ENCODE measurements at places on chromosomes 12 and 14.

DNA sequence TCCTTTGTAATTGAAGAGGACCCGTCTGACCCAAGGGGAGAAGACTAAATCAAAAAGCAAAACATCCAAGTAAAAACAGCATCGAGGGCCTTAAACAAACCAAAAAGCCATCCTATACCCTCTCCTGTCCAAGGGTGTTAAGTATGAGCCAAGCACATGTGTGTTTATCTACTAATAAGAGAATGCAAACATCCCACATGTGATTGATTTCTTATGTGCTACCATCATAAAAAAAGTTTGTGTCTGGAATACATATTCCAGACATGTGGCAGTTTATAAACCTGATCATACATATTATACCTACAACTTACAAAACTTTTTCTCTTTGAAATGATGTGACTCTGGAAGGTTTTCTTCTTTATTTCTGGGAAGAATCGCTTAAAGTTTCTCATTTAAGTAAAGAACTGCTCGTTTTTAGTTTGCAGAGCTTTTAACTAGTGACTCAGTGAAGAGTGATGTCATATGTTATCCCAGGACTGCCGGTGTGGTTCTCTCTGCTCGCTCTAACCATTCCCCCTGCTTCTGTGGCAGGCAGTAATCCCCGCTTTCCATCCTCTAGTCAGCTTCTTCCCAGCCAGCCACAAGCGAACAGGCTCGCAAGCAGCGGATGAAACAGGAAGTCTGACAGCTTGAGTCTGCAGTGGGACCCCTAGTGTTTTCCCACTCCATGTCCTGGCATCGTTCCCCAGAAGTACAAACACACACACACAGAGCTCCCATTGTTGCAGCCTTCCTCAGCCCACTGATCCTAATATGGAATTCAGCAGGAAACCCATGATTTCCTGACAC, 431 bp upstream of the RHOJ start:
- peak; percentile 74 for DNase-seq

GRCh38 chr14:84674636-84675035, 855.3 kb upstream of the FLRT2 start:
- no peak for DNase-seq

DNA sequence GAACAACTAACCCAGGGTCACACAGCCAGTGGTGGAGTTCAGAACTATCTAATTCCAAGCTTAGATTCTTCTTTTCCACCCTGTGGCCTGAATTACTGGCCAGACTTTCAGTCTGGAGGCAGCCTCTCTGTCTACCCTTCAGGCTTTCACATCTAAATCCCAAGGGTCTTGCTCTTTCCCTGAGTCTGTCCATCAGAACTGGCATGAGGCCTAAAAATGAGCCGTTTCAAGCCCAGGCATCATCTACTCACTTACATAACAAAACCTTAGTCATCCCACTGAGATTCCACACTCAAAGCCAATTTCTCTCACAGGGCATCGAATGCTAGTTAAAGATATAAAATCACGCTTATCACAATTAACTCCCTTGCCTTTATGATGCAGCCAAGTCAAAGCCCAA, 1.3 kb upstream of the PTGDR start:
- no peak for DNase-seq

DNA sequence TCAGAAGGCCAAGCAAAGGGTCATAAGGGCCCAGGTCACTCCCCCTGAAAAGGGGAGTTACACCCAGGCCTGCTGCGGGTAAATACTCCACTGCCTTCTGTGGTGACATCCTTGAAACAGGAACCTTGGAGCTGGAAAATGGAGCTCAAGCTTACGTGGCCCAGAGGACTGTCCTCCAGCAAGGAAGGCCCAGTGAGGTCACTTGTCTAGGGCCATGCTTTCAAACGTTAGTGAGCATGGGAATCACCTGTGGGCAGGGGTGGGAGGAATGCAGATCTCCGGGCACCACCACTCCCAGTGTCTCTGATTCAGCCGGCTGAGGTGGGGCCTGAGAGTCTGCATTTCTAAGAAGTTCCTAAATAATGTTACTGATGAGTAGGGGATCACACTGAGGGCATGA, 140.5 kb upstream of the CCND2 start:
- DNase-seq = no peak

- peak; percentile 87 for DNase-seq
Measured at GRCh38 chr12:108240027-108240785, 98.9 kb downstream of the CMKLR1 start.

DNA sequence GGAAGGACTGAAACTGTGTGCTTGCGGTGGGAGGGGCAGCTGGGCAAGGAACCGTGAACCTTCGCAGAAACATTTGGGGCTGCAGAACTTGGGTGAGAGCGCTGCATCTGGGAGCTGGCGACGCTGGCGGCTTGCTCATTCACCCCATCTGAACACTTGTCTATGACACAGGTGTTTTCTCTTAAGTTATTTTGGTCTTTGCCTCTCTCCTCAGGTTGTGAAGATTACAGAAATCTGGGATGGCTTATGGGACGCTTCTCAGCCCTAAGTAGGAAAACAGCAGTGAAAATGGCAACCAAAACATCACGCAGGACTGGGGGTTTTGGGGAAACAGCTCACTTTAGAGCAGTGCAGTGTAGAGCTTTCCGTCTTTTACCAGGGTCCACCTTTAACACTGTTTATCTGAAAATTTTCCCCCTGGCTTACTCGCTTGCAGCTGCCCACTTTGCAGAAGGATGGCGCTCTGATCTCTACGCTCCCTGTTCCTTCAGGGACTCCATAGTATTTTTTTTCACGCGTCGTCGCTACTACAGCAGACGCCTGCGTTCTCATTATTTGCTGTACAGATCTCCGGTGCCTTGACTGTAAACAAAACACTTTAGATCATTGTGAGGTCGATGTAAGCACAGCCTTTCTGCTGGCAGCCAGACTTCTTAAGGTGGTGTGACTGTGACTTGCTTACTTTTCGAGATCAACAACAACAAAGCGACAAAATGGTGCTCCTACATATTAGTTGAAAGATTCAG, 2.7 kb upstream of the CDKN1B start:
- peak; percentile 59 for DNase-seq

- no peak for DNase-seq
Measured at GRCh38 chr12:113514602-113515001, 42.9 kb upstream of the LHX5 start.

DNA sequence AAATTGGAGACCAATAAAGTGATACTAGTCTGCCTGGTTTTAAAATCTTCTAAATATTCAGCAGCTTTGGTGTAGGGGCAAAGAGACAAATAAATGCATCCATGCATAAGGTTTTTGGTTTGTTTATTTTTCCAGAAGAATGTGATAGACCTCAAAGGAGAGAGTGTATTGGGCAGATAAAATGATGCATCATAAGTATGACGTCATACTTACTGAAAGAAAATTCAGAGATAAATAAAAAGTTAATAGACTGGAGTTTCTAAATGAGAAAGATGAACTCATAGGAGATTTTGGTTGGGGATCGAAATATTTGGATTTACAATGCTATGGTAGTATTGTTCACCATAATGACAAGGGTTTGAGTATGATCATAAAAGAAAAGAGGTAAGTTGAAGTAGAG, 10.2 kb downstream of the SYT10 start:
- no peak for DNase-seq

GRCh38 chr14:81219759-81220579, 790 bp downstream of the GTF2A1 start:
- DNase-seq = no peak

GRCh38 chr14:99242816-99243721, 28.9 kb downstream of the BCL11B start:
- no peak for DNase-seq

DNA sequence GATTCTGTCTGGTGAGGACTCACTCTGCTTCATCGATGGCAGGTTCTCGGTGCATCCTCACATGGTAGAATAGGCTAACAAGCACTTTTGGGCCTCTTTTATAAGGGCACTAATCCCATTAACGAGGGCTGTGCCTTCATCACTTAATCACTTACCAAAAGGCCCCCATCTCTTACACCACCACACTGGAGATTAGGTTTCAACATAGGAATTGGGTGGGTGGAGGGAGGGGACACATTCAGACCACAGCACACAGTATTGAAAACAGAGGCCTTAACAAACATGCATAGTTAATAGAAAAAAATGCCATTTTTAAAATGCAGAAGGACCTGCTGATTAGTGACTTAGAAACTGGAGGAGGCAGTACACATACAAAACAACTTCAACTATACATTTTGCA, 61.6 kb downstream of the SPPL3 start:
- no peak for DNase-seq

GRCh38 chr12:87160848-87161601, 868.2 kb downstream of the C12orf50 start:
- no peak for DNase-seq

DNA sequence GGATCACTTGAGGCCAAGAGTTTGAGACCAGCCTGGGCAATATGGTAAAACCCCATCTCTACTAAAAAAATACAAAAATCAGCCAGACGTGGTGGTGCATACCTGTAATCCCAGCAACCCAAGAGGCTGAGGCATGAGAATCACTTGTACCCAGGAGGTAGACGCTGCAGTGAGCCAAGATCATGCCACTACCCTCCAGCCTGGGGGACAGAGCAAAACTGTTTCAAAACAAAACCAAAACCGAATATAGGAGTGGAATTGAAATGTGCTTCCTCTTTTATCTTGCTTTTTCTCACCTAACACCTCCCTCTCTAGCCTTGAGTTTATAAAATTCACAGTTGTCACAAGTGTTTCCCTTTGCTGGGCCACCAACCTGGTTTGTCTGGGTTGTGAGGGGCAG, 181.9 kb downstream of the PAH start:
- no peak for DNase-seq

DNA sequence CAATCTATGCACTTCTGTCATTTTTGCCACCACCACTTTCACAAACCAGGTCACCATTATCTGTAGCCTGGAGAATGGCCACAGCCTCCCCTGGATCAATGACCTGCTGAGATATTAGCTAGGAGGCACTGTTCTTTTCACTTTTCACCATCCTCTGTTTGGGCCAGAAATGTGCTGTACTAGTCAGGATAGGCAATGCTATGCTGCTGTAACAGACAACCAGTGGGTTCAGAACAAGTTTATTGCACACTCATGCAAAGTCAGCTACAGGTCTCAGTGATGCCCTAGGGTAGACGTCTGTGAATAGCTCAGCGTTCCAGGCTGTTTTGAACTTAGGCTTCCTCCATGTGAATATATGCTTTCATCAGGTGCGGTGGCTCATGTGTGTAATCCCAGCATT, 231.5 kb downstream of the SUDS3 start:
- no peak for DNase-seq

DNA sequence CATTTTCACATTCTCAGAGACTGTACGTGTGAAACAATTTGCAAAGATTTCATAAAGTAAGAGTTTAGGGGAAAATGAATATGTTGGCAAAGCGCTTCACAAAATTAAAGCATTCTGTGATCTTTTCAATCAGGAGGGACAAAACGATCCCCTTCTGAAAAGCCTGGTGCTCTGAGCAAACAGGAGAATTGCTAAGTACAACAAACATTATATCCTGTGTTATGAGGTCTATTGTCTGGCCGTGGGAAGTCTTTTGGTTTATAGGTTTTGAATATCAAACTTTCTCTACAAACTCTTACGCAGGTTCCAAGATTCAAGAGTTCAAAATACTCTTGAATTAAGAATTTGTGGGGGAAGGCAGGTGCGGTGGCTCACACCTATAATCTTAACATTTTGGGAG, 7.2 kb upstream of the FOXN3 start:
- no peak for DNase-seq

- DNase-seq = no peak
Measured at GRCh38 chr14:55514819-55515490, 65.1 kb upstream of the KTN1 start.

- DNase-seq = no peak
Measured at GRCh38 chr14:106038263-106038662, 511.9 kb downstream of the TMEM121 start.

- DNase-seq = no peak
Measured at GRCh38 chr12:89154743-89155499, 197.4 kb downstream of the DUSP6 start.

- no peak for DNase-seq
Measured at GRCh38 chr14:50059763-50060616, 56.4 kb downstream of the VCPKMT start.

GRCh38 chr14:62592877-62593276, 452.4 kb downstream of the KCNH5 start:
- DNase-seq = no peak

GRCh38 chr14:102486513-102487203, 22.9 kb downstream of the ANKRD9 start:
- DNase-seq = no peak

DNA sequence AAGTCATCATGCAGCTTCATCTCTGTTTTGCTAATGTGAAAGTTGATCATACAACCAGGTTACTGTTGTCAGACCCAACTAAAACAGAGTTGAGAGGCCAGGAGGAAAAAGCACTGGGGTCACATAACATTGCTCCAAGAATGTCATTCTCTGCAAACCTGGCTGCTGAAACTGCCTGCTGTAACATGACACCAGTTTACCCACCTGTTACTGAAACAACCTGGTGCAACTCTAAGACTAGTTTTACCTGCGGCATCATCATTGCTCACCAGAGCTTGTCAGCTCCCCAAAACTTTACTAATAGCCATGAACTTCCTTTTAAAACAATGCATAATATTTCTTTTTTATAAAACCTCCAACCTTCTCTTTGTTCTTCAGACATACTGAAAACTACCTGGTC, 30.7 kb upstream of the DEGS2 start:
- DNase-seq = no peak

DNA sequence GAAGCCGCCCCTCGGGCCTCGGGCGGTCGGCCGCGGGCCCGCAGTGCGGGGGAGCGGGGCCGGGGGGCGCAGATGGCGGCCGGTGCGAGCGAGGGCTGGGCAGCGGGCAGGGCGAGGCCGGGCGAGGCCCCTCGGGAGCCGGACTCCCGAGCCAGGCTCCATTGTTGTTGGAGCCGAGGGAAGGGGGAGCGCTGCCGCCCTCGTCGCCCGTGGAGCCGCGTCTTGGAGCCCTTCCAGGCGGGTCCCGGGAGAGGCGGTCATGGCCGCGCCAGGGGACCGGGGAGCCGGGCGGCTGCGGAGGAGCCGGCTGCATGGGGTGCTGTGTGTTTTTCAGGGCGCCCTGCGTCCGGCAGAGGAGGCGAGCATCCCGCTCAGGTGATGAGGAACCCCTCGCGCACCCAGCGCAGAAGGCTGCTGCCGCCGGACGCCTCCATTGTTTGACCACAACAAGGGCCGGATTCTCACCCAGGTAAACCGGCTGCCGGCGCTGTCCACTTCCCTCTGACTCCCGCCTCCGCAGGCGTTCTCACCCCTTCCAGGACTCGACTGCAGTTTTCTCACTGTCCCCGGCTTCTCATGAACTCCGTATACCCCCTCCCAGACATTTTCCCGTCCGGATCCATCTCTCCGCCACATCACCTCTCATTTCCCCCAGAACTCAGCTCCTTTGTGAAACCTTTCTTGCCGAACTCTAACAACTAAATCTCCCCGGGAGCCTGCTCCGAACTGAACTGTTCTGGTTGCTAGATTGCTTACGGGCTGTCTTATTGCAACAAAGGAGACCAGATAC, 732 bp downstream of the ZNF664 start:
- DNase-seq = peak; percentile 66

Data from H9 (cell line).